ENCODE measurements at places on chromosomes 1 and 21.

DNA sequence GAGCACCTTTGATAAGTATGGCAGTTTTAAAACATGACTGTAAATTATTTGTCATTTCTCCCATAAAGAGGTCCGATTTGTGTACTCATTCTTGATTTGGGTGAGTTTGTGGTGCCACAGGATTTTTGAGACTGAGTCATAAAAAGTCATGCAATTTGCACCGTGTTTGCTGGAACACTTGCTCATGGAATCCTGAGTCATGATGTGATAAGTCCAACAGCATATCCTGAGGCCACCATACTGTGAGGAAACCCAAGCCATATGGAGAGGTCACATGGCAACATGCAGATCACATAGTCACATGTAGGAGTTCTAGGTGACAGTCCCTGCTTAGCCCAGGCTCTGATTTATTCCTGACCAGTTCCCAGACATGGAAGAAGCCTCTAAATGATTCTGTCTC lies 40.8 kb upstream of the PRRX1 start:
- no peak for DNase-seq

GRCh38 chr1:91724231-91724630 lies 161.7 kb downstream of the TGFBR3 start:
- no peak for DNase-seq

GRCh38 chr1:2405588-2406295 lies 6.6 kb downstream of the PEX10 start:
- DNase-seq = no peak

- no peak for DNase-seq
Observed at GRCh38 chr1:86933562-86934377, 19.3 kb downstream of the HS2ST1 start.

DNA sequence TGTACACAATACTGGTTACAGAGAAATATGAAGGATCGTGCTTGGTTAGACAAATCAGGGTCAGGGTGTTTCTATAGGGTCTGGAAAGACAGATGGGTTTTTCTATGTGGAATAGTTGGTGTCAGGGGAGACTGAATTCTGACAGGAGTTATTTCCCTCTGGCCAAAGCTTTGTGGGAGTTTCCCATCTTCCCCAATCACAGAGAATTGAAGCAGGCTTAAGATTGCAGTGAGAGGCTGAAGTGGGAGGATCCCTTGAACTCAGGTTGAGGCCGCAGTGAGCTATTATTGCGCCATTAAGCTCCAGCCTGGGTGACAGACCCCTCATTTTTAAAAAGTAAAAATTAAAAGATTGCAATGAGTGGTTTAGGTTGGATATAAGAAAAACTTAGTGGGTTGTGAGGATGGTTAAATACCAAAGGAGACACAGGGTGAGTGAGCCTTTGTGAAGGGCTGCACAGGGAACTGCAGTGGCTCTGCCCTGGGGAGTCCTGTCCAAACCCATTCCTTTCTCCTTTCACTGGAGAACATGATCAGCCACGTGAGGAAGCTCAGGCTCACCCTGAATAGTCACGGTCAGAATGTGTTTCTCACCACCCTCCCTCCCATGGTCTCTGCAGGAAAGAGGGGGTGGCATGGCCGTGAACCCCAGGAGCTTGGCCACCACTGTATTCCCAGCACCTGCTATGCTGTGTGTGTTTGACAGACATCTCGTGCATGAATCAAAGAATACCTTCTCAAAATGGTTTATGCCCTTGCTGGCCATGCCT lies 101.2 kb downstream of the INTS7 start:
- no peak for DNase-seq

GRCh38 chr1:159492575-159493323 lies 43.1 kb downstream of the OR10J5 start:
- no peak for DNase-seq

DNA sequence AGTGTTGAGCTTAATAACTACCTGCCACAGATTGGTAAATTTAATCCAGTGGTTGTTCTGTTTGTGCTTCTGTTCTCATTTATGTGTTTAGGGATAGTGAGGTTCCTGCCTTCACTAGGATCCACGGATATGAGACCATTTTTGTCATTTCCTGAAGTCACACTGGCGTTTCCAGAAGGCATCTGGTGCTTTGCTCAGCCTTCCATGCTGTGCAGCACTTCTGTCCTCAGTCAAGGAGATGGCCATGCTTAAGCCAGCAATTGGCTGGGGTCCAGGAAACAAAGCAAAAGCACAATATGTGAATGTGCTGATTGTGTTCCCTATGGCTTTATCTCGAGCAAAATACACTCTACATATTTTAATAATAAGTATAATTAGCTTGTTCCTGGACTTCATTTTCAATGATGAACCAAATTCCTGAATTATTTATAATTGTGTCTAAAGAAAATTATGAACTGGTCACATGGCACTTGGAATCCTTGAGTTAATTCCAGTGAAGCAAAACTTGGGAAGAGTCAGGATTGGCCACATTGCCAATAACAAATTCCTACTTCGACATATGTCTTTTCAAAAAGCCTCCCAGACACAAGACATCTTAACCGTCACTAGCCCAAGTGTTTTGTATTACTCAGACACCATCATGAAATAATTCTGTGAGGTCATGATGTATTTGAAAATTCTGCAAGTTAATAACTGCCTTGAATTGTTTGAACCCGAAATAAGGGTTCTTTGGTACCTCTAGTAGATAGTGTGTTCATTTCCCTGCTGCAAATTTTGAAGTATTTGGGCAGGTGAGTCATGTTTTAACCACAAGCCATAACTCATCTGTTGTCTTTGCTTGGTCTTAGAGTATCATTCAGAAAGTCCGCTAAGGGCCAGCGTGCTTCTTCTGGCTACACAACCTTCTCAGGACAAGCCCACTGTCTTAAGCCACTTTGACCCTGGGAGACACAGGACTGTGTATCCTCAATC lies 412.4 kb downstream of the DISC1 start:
- DNase-seq = no peak

- DNase-seq = no peak
Observed at GRCh38 chr21:42191696-42192595, 27.0 kb upstream of the ABCG1 start.

GRCh38 chr21:25567472-25567871 lies 39.8 kb downstream of the MRPL39 start:
- DNase-seq = no peak

DNA sequence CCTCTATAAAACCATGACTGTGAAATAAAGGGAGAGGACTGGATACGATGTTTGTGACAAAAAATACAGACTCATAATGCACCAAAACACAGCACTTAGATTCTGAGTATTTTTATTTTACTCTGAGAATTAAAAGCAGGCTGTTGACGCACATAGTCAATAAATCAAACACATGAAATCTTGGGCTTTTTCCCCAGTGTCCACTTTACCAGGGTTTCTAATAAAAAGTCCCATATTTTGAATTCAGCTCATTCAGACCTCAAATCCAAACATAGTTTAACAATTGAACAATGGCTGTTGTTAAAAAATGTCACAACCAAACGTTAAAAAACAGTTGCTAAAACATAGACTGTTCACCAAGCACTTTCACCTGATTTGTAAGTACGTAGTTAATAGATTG lies 553.4 kb downstream of the LTN1 start:
- DNase-seq = no peak

DNA sequence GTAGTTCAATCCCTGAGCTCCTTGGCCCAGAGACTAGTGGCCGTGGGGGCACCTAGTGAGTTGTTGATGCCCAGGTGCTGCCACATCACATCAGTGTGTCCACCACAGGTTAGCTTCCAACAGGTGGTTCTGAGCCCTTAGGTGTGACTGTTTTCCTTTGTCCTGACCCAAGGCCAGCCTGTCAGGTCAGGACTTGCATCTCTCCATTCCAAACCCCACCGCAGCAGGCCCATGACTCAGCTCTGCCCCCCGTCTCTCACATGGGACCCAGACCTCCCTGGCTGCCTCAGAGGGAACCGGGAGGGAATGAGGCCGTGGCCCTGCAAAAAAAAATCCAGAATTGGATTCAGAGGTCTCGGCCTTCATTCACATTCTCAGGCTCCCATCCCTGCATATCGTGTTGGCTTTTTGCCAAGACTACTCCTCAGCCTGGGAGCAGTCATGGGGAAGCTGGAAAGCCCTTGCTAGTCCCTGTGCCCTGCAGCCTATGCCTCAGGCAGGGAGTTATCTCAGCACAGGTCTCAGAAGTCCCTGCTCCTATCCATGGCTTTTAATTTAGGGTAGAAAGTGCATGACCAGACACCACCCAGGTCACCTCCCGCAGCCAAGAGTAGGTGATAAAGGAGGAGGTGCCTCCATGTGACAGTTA lies 7.2 kb downstream of the INAVA start:
- no peak for DNase-seq

DNA sequence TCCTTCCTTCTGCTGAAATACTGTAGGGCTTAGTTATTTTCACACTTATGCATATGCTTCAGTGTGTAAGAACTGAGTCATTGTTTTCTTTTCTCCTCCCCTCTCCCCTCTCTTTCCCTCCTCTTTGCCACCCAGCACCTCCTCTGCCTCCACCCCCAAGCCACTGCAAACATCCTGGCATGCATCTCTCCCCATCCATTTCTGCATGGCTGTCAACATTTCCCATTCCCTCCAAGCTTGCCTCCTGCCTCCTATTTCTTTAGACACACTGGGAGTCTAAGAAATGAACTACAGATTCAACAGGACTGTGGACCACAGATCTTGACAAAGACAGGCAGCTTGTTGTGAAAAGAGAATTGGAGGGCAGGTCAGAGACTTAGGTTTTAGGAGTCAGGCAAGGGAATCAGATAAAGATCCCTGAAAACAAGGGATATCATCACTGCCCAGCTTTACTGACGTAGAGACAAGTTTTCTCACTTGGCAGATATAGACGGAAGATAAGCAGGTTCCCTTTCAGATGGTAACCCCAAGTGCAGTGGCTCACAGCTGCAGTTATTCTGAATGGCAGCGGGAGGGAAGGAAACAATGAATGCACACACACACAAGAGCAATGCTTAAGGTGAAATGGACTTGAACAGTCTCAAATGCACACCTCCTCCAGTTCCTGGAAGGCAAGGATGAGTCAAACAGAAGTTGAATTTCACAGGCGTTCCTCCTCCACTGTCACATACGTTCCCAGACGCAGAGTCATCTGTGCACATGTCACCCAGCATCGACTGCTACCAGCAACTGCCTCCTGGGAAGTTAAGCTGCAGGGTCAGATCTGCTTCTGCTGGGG lies 56.1 kb downstream of the HIVEP3 start:
- DNase-seq = no peak

GRCh38 chr1:205066141-205066818 lies 18.0 kb downstream of the TMEM81 start:
- no peak for DNase-seq

- no peak for DNase-seq
Observed at GRCh38 chr1:25037174-25038074, 107.3 kb upstream of the RUNX3 start.

- DNase-seq = no peak
Observed at GRCh38 chr1:228778026-228778425, 42.7 kb downstream of the RHOU start.

GRCh38 chr1:158972841-158973240 lies 36.9 kb upstream of the IFI16 start:
- DNase-seq = no peak

DNA sequence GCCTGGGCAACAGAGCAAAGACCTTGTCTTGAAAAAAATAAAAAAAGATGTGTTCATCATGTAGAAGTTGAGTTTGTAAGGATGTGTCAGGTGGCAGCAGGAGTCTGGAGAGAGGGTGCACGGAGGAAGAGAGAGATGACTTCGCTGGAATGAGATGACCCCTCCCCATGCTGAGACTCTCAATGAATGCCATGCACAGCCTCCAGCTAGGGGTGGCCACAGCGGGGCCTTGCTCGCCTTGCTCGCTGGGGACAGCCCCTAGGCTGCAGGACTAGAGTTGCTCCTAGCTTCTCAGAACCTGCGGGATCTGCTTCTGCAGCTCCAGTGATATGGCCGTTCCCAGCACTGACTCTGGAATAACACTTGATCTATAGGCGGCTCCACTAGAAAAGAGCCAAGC lies 6.6 kb upstream of the C2CD2 start:
- no peak for DNase-seq

GRCh38 chr1:24526940-24527542 lies 24.4 kb downstream of the RCAN3 start:
- DNase-seq = no peak

DNA sequence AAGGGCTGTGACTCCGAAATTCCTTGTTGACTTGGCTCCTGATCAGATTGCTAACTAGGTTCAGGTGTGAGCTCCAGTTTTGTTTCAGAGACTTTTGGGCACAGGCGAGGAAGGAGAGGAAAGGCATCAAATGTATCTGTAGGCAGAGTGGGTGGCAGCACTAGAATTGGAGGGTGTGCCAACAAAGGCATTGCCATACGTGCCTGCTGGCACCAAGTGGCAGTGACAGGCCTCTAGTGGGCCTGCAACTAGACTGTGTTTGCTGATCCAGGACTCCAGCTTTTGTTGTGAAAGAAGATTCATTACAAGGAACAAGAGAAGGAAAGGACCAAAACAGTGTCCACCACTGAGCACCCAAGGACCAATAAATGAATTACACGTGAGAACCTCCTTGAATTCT lies 79.5 kb downstream of the TM2D1 start:
- no peak for DNase-seq

DNA sequence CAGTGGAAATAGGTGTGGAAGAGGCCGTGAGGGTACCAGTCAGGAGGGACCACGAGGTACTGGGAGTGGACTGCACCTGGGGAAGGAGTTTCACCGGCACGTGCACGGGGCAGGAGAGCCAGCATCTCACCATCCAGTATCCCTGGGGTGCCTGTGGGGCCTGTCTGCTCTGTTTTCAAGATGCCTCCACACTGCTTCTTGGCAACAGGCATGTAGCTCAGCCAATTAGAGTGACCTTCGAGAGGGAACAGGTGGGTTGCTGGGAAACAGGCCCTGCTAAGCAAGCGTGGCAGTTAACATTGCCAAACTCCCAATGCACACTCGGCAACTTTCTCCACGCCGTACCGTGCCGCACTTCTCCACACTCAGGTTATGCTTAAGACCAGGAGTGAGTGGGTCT lies 17.7 kb downstream of the KCNC4 start:
- no peak for DNase-seq

DNA sequence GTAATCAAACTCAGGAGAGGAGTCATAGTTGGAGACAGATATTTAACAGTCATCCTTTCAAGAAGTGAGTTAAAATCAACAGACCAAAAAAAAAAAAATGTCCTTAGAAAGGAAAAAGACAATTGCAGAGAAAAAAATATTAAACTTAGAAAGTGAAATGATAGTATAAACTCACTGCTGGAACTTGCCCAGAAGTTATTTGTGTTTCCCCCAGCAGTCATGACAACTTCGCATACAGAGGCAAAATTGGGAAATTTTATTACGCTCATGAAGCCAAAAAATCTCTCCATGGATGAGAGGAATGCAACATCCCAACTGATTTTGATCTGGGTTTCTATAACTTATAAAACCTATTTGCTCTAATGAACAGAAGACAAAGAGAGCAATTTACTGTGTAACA lies 198.2 kb downstream of the LRRC7 start:
- no peak for DNase-seq

DNA sequence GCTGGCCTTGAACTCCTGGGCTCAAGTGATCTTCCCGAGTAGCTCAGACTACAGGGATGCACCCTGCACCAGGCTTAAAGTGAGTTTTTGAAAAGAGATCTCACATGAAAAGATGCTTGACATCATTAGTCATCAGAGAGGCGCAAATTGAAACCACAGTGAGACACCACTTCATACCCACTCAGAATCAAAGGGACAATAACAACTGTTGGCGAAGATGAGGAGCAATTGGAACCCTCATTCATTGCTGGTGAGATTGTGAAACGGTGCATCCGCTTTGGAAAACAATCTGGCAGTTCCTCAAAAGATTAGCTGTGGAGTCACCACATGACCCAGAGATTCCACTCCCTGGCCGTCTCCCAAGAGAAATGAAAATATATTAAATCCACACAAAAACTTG lies 122.3 kb downstream of the PGBD5 start:
- DNase-seq = no peak

All from SIG-M5 (cell line).